Cerebellar nuclear complex (tissue), 1 donor: ENCODE measurements at places on chromosomes 1 and 21.

DNA sequence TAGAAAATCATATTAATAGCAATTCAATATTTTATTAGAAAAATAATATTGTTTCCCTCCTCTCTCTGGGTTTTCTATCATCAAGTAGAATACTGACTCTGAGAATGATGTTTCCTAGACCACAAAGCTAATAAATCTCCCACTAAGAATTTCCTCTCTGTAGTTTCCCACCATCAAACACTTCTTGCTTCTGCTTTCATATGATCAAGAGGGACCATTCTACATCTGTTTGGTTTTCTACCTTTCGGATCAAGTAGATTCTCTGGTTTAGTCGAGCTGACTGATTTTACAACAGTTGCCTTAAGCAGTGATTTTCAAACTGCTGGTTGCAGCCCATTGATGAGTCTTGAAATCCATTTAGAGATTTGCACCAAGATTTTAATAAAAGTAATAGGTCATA is 240.2 kb upstream of the PTBP2 start:
- no peak for DNase-seq

GRCh38 chr1:201889090-201889968 is 631 bp downstream of the SHISA4 start:
- peak; percentile 7 for DNase-seq

GRCh38 chr1:30905403-30905802 is 3.2 kb downstream of the SDC3 start:
- DNase-seq = no peak

DNA sequence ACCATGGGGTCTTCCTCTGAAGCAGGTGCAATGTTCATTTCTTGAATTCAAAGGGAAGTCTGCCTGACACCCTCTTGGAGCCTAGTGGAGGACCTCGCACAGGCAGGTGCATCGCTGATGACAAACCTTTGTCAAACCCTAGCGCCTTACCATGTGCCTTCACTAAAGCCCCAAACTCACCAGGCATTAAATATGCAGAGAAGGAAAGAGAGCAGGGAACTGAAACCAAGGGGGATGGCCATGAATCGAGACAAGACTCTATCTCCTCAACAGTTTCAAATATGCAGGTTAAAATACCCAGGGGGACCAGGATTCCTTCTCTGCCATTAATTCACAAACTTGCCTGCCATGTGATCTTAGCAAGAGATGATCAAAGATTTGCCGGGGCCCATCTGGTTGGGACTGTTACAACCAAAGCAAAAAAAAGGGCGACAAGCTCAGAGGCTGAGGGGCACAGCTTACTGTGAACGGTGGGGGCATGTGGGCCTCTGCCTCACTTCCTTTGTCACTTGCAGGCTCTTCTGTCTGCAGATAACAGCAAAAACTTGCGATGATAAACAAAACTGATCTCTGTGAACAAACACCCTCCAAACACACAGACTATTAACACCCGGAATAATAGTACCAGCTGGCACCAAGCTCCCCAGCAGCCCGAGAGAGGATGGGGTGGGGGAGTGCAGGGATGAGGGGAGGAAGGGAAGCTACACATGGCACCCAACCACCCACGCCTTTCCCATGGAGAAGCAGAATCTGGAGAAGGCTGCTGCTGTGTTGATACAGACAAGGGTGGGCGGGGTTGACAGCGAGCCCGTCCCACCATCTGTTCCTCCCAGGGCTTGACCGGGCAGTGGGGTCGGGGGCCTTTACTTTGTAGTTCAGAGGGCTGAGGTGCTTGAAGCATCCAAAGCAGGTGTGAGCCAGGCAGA is 33.9 kb downstream of the TMEM63A start:
- no peak for DNase-seq

GRCh38 chr1:245197911-245198379 is 43.2 kb downstream of the KIF26B start:
- DNase-seq = no peak
